WTC11 (cell line): ENCODE measurements at places on chromosomes 6 and 20. TPM values are rescaled to one million over a fixed set of nuclear protein-coding genes. Genes with fewer than 3 reads are reported as not detected.

KCNG1 gene
- total RNA-seq: 31.2 to 34.6 TPM (median 31.6 TPM) in 3 replicates

RSPH4A gene
- 0.34 to 0.57 TPM (median 0.34 TPM) in 3 replicates for total RNA-seq

SPTLC3 gene
- 0.13 to 0.64 TPM (median 0.48 TPM) in 3 replicates for total RNA-seq

TP53TG5 gene
- total RNA-seq: 0.37 to 0.85 TPM in 2 of 3 replicates, not detected in the other

PAX1 gene
- total RNA-seq: not detected in 3 replicates

TMEM14B gene
- total RNA-seq: 72.7 to 82.9 TPM (median 78.0 TPM) in 3 replicates

SENP6 gene
- total RNA-seq: 90.9 to 100 TPM (median 99.4 TPM) in 3 replicates

DUSP15 gene
- 1.7 to 2.4 TPM (median 2.0 TPM) in 3 replicates for total RNA-seq

LST1 gene
- total RNA-seq: 0.34 to 0.66 TPM in 2 of 3 replicates, not detected in the other

STMND1 gene
- not detected in 3 replicates for total RNA-seq

VWA7 gene
- total RNA-seq: 1.2 to 1.8 TPM (median 1.4 TPM) in 3 replicates

PRSS35 gene
- total RNA-seq: 2.7 to 6.7 TPM (median 3.1 TPM) in 3 replicates

CCN6 gene
- total RNA-seq: not detected in 3 replicates

CEP57L1 gene
- 12.2 to 13.3 TPM (median 13.1 TPM) in 3 replicates for total RNA-seq

BTBD9 gene
- total RNA-seq: 4.2 to 4.5 TPM (median 4.3 TPM) in 3 replicates

SMIM26 gene
- 71.9 to 78.1 TPM (median 77.4 TPM) in 3 replicates for total RNA-seq
